ENCODE measurements at places on chromosomes 3 and 15.

DNA sequence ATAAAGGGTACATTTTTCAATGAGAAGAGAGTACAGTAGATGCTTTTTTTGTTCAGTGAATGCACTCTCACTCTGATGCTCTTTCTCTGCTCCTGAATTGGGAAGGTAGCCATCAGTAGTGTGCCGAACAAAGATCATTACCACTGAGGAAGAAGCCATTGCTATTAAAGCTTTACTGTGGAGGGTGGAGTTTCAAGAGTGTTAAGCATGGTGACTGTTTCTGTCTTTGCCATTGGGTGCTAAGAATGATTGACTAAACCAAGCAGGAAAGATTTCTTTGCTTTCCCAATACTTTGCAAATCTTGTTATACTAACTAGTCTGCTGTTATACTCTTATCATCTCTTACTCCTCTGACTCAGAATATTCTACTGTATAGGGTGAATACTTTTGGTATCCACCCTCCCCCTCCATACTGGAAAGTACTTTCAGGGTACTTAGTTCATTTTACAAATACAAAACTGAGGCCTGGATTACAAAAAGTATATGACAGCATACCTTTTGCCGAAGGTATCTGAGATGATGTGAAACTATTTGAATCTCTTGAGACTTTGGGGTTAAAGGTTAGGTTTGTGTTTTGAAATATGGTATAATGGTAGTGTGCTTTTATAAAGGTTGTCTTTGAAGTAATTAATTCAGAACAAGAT is 1.7 kb downstream of the RAB11A start:
- H3K4me1 ChIP-seq = peaks cover 33% of the 10 kb centered on the region
- peak overlapping the region; percentile 95 for H3K27ac ChIP-seq
- peak overlapping the region; percentile 99 for H3K4me3 ChIP-seq
- H3K36me3 ChIP-seq = peaks cover 10% of the 10 kb centered on the region
- DNase-seq = no peak

GRCh38 chr15:46768287-46768686 is 949.0 kb upstream of the SEMA6D start:
- no peaks in the 10 kb centered on the region for H3K36me3 ChIP-seq
- no peak overlapping the region for H3K4me3 ChIP-seq
- H3K27me3 ChIP-seq = no peaks in the 10 kb centered on the region
- no peaks in the 10 kb centered on the region for H3K4me1 ChIP-seq
- no peak for DNase-seq

DNA sequence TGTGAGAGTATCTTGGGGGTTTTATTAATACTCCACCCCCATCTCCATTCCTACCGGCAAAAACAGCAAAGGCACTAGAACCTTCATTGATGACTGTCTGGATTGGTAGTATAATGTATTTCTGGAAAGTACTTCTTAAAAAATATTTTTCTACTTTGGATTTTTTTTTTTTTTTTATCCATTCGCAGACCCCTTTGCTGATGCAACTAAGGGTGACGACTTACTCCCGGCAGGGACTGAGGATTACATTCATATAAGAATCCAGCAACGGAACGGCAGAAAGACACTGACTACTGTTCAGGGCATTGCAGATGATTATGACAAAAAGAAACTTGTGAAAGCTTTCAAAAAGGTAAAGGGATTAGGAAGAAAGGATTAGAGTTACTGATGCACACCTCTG is 1.2 kb downstream of the EIF1B start:
- peaks cover 20% of the 10 kb centered on the region for H3K36me3 ChIP-seq
- H3K27ac ChIP-seq = peak overlapping the region; percentile 98
- H3K4me1 ChIP-seq = peaks cover 24% of the 10 kb centered on the region
- DNase-seq = peak; percentile 18
- H3K27me3 ChIP-seq = no peaks in the 10 kb centered on the region

DNA sequence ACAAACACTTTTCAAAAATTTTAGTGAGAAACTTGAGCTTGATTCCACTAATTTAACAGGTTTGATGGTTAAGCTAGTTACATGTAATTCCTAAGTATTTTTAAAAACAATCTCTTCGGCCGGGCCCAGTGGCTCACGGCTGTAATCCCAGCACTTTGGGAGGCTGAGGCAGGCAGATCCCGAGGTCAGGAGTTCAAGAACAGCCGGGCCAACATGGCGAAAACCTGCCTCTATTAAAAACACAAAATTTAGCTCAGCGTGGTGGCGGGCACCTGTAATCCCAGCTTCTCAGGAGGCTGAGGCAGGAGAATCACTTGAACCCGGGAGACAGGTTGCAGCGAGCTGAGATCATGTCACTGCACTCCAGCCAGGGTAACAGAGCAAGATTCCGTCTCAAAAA is 25.3 kb downstream of the TRA2B start:
- H3K36me3 ChIP-seq = peaks cover 29% of the 10 kb centered on the region
- no peaks in the 10 kb centered on the region for H3K27me3 ChIP-seq
- H3K4me3 ChIP-seq = no peak overlapping the region
- peaks cover 3% of the 10 kb centered on the region for H3K4me1 ChIP-seq
- DNase-seq = no peak
- H3K27ac ChIP-seq = no peak overlapping the region

- H3K4me3 ChIP-seq = no peak overlapping the region
- no peaks in the 10 kb centered on the region for H3K36me3 ChIP-seq
- H3K27me3 ChIP-seq = peaks cover 58% of the 10 kb centered on the region
- peak; percentile 10 for DNase-seq
- no peak overlapping the region for H3K27ac ChIP-seq
- H3K4me1 ChIP-seq = peaks cover 20% of the 10 kb centered on the region
These were observed 854 bp upstream of the COL8A1 start for GRCh38 chr3:99637368-99638111.

DNA sequence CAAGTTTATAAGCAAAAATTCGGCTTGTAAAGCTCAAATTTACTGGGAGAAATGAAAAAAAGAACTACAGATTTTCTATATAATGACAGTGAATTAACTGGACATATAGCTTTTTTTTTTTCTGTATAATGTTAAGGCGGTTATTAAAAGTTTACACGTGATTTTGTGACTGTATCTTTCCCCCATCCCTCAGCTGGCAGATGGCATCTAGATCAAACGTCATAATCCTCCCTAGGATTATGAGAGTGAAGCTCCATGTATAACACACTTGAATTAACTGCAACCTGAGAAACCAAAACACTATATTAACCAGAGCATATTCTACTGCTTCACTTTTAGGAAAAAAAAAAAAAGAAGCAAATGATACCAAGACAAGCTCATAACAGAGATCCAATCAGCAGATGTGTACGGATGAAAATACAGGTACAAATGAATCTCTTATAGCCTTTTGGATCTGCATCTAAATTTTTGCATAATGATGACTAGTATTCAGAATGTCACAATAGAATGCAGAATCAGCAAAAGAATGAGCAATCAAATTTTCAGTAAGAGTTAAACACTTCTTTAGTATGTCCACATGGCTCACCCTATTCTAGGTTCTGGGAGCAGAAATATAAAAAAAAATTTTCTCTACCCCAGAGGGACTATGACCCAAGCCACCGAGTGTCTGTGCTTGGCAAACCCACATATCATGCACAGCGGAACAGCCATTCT is 12.4 kb downstream of the MOBP start:
- H3K4me1 ChIP-seq = no peaks in the 10 kb centered on the region
- no peak overlapping the region for H3K27ac ChIP-seq
- no peak for DNase-seq
- no peaks in the 10 kb centered on the region for H3K36me3 ChIP-seq
- H3K27me3 ChIP-seq = no peaks in the 10 kb centered on the region

DNA sequence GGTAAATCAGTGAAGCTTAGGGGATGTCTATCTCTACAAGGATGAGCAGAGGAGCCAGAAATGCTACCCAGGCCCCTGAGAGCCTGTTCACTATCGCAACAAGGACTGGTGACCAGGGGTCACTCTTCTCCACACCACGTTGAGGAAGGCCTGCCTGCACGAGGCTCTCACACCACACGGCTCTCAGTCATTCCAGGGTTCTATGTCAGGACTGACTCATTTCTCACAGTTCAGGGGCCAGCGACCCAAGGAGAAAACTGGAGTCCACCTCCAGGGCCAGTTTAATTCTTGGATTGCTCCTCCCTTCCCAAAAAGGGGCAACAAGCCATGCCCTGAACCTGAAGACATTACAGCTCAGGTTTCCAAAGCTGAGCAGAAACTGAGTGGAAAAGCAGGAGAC is 33.9 kb downstream of the ANP32A start:
- no peak overlapping the region for H3K4me3 ChIP-seq
- DNase-seq = no peak
- H3K4me1 ChIP-seq = peaks cover 68% of the 10 kb centered on the region
- peaks cover 21% of the 10 kb centered on the region for H3K36me3 ChIP-seq
- no peaks in the 10 kb centered on the region for H3K27me3 ChIP-seq

All from activated naive CD4-positive, alpha-beta T cell treated with anti-CD3 and anti-CD28 coated beads for 36 hours (primary cell).